Esophagus muscularis mucosa (tissue), 4 donors: ENCODE measurements at places on chromosomes 16 and 17. TPM values are rescaled to one million over a fixed set of nuclear protein-coding genes. Genes with fewer than 3 reads are reported as not detected.

The SMIM5 gene
- total RNA-seq = 6.6 TPM

The PAGR1 gene
- 26.6 TPM for total RNA-seq

The KRT222 gene
- total RNA-seq = 0.97 TPM

The LRRC46 gene
- total RNA-seq = not detected

The KAT2A gene
- total RNA-seq = 15.6 TPM

The LGALS9B gene
- not detected for total RNA-seq

The BTBD17 gene
- total RNA-seq = not detected

The BRICD5 gene
- total RNA-seq = 6.6 TPM

The PLA2G10 gene
- not detected for total RNA-seq

The EPX gene
- total RNA-seq = not detected

The CRISPLD2 gene
- 333 TPM for total RNA-seq

The ASB16 gene
- 10.8 TPM for total RNA-seq

The SPAG5 gene
- 0.97 TPM for total RNA-seq

The ABCA9 gene
- total RNA-seq = 19.8 TPM

The CDRT15L2 gene
- total RNA-seq = not detected

The DHX58 gene
- 9.6 TPM for total RNA-seq

The CARD14 gene
- 0.32 TPM for total RNA-seq

The ETV4 gene
- not detected for total RNA-seq

The ODAD4 gene
- total RNA-seq = 0.91 TPM

The HSF4 gene
- 61.9 TPM for total RNA-seq

The STX1B gene
- 1.2 TPM for total RNA-seq

The WNT3 gene
- total RNA-seq = under 0.01 TPM

The ANKRD40CL gene
- total RNA-seq = not detected

The KCTD19 gene
- not detected for total RNA-seq

The SMIM36 gene
- not detected for total RNA-seq

The RRAD gene
- total RNA-seq = 64.9 TPM

The TP53TG3 gene
- total RNA-seq = not detected

The MARCHF10 gene
- total RNA-seq = 0.42 TPM

The NDEL1 gene
- 80.8 TPM for total RNA-seq

The TBC1D3I gene
- not detected for total RNA-seq
